ENCODE measurements at places on chromosomes 6 and 20.
A peak's percentile ranks its signal among the peaks of the same experiment; 100 is the strongest.

DNA sequence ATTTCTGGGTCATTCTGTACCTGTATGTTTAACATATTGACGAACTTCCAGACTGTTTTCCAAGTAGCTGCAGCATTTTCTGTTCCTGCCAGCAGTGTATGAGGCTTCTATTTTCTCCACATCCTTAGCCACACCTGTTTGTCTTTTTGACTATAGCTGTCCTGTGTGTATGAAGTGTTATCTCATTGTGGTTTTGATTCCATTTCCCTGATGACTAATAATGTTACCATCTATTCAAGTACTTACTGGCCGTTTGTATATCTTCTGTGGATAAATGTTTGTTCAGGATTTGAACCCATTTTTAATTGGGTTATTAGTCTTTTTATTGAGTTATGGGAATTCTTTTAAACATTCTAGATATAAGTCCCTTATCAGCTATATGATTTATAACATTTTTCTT, 95.2 kb downstream of the JAG1 start:
- DNase-seq, result peak; percentile 29

- DNase-seq, result no peak
Observed at GRCh38 chr6:21524201-21524600, 69.3 kb upstream of the SOX4 start.

GRCh38 chr20:1368448-1369199, 24.2 kb downstream of the FKBP1A start:
- no peak for DNase-seq

GRCh38 chr6:29087213-29087612, at the start of gene OR2B3:
OR2B3 (minus strand) TSS chr6:29087313; CDS start chr6:29087248, 65 bp downstream.
- DNase-seq, result no peak

- DNase-seq, result no peak
Observed at GRCh38 chr6:30918670-30919069, 4.6 kb downstream of the VARS2 start.

- DNase-seq, result no peak
Observed at GRCh38 chr6:87558446-87558845, 31.3 kb downstream of the RARS2 start.

All from activated CD4-positive, alpha-beta T cell treated with anti-CD3 and anti-CD28 coated beads, Interleukin-2, Interleukin-4, amounts not matched to agents 100 ng/mL and 50 ng/mL, durations not matched to agents 16 hours and 8 hours (primary cell).